ENCODE measurements at places on chromosomes 11 and 22.

GRCh38 chr22:38034884-38035529 is 22.2 kb upstream of the PICK1 start:
- no peak for DNase-seq

DNA sequence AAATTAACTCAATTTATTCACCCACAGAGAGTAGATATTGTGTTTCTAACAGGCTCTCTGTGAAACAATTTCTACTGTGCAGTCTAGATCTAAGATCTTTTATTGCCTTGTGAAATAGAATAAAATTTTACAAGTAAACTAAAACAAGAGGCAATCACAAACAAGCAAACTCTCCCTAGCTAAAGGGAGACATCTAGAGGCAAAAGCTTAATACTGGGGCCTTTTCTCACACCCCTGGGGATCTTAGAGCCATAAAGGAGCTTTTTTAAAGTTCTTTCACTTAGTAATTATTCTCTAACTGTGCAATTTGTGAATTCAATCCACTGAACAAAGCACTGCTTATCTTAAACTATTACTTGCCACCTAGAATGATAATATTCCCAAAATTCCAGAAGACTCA is 19.7 kb downstream of the ALG9 start:
- no peak for DNase-seq

DNA sequence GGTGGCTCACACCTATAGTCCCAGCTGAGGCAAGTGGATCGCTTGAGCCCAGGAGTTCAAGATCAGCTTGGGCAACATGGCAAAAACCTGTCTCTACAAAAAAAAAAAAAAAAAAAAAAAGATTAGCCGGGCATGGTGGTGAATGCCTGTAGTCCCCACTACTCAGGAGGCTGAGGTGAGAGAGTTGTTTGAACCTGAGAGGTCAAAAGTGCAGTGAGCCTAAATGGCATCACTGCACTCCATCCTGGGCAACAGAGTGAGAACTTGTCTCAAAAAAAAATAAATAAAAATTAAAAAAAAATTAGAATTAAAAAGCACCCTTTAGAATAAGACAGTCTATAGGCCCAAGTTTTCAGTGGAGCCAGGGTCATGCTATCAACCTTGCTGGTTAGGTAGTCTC is 95.5 kb downstream of the PDHX start:
- DNase-seq = no peak

GRCh38 chr22:24519496-24519895 is 24.4 kb downstream of the UPB1 start:
- no peak for DNase-seq

- DNase-seq = no peak
Measured at GRCh38 chr22:50563413-50564160, 868 bp upstream of the SYCE3 start.

- DNase-seq = no peak
Measured at GRCh38 chr11:74538680-74539079, 45.2 kb upstream of the LIPT2 start.

GRCh38 chr11:100984668-100985067 is 144.9 kb downstream of the PGR start:
- no peak for DNase-seq

GRCh38 chr22:28148816-28149465 is 229.9 kb upstream of the PITPNB start:
- DNase-seq = no peak

DNA sequence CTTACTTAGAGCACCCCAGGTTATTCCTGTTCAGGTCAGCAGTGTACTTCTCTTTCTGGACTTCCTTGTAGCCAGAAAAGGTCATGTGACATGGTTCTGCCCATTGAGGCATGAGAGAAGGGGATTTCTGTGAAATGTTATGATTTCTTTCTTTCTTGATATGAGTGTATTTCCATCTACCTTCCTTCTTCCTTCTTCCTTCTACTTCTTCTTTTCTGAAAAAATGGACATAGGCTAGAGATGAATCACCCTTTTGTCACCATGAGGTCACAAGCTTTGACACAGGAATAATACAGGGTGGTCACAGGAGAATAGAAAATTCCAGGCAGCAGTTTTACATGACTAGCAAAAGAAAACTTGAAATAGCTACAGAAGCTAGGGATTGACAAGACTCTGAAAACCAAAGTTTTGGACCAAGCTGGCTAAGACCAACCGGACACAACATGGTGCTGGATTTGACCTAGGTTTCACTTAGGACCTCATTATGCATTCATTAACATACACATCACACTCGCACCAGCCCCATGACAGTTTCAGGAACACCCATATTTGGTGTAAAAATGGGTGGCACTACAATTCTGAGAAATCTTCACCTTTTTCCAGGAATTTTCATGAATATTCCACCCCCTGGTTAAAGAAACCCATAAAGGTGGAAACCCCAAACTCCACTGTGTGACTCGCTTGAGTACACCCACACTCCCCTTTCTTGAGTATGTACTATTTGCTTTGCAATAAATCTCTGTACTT is 21.2 kb upstream of the MAP6 start:
- no peak for DNase-seq

- DNase-seq = no peak
Measured at GRCh38 chr11:60785806-60786361, 751 bp downstream of the MS4A10 start.

DNA sequence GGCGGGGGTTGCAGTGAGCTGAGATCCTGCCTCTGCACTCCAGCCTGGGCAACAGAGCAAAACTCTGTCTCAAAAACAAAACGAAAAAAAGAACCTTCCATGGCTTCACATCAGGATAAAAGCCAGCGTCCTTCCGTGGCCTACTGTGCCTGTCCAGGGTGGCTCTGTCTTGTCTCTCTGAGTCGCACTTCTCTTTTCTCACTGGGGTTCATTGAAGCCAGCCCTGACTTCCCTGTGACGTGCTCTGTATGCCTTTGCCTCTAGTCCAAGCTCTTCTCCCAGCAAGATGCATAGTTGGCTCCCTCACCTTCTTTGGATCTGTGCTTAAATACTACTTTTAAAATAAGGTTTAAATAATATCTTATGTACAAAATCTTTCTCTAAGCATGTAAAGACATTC is 11.6 kb downstream of the ATXN10 start:
- DNase-seq = no peak

DNA sequence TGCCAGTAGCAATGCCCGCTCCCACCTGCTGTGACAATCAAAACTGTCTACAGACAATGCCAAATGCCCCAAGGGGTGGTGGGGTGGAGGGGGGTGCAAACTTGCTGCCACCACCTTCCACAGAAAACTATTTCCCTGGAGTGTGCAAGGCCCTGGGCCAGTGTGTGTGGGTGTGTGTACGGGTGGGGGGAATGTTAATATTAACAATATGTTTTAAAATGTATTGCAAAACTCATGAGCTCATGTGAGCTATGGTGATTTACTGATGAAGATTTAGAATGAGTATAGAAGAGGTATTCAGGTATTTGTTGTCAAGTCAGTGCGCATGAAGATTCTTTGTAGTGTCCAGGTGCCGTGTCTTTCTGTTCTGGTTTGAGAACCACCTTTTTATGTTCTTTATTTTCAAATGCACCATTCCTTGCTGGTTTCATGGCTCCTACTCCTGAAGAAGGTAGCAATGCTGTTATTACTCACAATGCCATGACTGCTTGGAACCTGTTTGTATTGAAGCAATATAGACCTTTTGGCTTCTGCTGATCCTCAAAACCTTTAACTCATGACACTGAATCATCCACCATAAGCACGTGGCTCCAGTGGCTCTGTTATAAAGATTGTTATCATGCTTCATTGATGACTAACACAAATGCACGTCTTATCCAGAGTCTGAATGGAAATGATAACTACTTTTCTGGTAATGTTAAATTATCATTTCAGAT is 29.9 kb upstream of the AQP11 start:
- no peak for DNase-seq

All from immature natural killer cell (primary cell).